Left renal cortex interstitium (tissue), 4 donors: ENCODE measurements at places on chromosomes 5 and 9. TPM values are rescaled to one million over a fixed set of nuclear protein-coding genes. Genes with fewer than 3 reads are reported as not detected.

GABRA6 gene
- polyA plus RNA-seq: not detected

NUTM2F gene
- polyA plus RNA-seq: 0.11 TPM

SVEP1 gene
- polyA plus RNA-seq: 7.2 TPM

CTNND2 gene
- polyA plus RNA-seq: 2.7 TPM

- no peak for DNase-seq
Observed at GRCh38 chr5:58827463-58827862, 244.6 kb downstream of the RAB3C start.

GRCh38 chr9:133579601-133580418 is 29.4 kb downstream of the FAM163B start:
- DNase-seq: no peak

- DNase-seq: peak; percentile 11
Observed at GRCh38 chr9:114559830-114560513, 27.6 kb upstream of the ATP6V1G1 start.

- DNase-seq: no peak
Observed at GRCh38 chr9:130869250-130869649, 27.4 kb downstream of the QRFP start.

GRCh38 chr9:78235762-78236550 is at the start of gene CEP78:
Gene CEP78, plus strand, starts transcription at chr9:78236075. Its CDS starts 276 bp downstream, at chr9:78236351.
- DNase-seq: no peak

DNA sequence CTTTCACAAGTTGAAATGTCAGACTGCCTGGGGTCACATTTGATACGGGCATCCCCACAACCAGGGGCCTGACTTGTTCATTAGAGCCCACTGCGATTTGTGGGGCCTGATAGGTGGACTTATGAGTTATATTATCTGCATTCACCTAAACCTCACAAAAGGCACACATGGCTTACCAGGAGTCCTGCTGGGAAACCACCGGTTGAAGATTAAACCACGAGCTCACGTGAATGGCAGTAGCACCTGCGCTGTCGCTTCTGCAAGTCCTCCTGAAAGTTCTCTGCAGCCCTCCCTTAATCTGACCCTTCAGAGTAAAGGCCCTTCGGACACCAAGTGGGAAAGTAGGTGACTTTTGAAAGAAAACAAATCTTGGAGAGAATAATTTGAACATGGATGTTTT is 68.9 kb downstream of the PPIC start:
- no peak for DNase-seq

DNA sequence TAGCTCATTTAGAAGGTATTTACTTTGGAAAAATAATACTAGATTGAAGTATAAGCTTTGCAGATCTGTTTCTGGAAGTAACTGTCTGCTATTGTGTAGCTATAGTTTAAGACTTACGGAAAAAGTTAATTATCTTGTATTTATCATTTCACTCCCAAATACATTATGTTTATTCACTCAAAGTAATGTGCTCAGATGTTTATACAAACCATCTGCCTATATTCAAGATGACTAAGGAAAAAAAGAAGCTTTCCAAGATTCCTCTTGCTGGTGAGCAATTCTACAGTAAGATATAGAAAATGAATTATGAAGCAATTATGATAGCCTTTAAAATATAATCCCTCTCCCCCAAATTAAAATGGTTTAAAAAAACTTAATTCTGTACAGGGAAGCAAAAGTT is 137.9 kb downstream of the KIAA0825 start:
- DNase-seq: no peak

DNA sequence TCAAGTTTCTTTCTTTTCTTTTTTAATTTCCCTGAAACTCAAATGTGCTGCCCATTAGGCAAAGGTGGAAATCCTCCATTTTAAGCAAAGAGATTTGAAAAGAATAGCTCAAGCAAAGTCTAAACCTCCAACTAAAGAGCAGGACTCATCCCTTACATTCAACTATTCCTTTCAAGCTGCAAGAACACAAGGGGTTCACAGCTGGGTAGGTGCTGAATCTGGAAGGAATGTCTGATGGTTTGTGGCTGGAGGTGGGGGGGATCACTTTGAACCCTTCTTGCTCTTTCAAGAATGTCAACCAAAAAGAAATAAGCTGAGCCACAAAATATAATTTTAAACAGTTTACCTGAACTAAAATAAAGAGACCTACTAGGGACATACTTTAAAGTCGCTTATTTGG is 375.7 kb upstream of the CDH10 start:
- no peak for DNase-seq

DNA sequence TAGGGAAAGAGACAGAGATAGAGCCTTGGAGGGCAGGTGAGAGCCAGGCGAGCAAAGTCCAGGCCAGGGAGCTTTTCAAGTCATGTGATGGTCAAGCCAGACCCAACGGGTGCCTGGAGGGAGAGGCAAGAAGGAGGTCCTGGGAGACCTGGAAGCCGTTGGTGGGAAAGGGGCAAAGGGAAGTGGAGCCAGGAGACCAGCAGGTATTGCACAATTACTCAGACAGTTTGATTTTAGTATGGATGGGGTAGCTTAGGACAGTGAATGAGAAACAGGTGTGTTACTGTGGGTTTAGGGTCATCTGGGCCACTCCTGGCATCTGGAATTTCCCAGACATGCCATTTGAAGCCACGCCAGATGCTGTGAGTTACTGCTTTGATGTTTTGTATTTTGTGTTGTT is 5.1 kb downstream of the SECISBP2 start:
- DNase-seq: no peak

- no peak for DNase-seq
Observed at GRCh38 chr5:87877495-87877894, 391.1 kb downstream of the TMEM161B start.

GRCh38 chr5:96344678-96345577 is 88.1 kb downstream of the PCSK1 start:
- DNase-seq: no peak
